ENCODE measurements at places on chromosomes 3 and 15.

DNA sequence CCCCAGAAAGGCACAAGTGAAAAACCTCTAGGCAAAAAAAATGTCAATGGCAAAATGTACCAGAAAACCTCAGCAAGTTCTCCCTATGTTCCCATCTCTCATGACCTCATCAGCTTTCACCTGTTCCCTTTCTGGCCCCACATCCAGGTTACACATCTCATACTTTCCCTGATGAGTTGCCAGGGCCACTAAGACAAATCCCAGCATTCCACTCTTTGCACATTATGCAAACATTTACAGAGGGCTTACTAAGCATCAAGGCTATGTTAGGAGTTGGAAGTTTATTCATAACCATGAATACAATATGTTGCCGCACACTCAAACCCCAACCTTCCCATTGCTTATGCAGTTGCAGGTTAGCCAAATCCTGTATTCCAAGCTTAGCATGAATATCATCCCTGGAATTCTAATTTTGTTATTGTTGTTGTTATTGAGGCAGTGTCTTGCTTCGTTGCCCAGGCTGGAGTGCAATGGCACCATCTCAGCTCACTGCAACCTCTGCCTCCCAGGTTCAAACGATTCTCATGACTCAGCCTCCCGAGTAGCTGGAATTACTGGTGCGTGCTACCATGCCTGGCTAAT, 129.3 kb upstream of the UBE2E2 start:
- no peak for DNase-seq

DNA sequence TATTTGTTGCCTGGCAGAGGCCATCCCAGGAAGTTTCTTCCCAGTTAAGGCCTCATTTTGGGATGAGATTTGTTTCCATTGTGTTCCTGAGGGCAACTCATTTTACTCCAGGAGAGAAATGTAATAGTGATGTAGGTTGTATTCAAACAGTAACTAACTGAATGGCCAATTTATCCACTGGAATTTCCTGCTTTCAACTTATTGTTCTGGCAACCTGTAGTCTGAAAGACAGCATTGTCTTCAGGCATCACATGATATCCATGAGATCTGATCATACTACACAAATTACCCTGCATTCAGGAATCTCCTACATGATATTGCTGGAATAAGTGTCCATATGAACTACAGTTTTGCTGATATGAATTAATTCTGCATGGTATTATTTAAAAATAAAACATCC, 79.5 kb upstream of the FGF7 start:
- DNase-seq: no peak

GRCh38 chr3:50237133-50237651, 1.2 kb downstream of the GNAI2 start:
- no peak for DNase-seq

DNA sequence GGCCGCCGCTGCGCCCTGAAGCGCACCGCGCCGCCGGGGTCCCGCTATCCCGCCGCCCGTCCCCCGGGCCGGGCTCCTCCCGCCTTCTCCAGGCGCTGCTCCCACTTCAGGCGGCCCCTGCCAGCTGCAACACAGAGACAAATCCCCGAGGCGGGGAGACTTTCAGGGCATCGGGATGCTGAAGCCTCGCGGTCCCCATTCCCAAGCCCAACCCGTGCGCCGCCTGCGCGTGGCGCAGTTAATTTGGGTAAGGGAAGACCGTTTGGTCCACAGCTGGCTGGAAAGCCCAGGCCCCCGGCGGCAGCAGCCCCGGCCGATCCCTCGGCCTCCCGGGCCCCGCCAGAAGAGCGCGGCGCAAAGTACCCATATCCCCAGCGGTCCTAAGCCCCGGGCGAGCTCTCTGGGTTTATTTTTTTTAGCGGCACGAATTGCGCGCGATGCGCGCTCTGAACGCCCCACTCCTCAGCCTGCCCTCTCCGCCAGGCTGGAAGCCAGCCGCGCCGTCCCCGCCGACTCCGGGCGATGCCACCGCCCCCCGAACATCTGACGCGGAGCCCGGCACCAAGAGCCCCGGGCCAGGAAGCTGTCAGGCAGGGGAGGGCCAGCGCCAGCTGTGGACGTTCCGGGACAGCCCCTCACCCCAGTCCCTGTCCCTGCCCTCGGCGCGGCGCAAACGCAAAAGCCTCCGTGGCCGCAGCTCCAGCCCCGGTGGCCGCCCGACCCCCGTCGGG, 517 bp downstream of the FBN1 start:
- DNase-seq: peak; percentile 58

DNA sequence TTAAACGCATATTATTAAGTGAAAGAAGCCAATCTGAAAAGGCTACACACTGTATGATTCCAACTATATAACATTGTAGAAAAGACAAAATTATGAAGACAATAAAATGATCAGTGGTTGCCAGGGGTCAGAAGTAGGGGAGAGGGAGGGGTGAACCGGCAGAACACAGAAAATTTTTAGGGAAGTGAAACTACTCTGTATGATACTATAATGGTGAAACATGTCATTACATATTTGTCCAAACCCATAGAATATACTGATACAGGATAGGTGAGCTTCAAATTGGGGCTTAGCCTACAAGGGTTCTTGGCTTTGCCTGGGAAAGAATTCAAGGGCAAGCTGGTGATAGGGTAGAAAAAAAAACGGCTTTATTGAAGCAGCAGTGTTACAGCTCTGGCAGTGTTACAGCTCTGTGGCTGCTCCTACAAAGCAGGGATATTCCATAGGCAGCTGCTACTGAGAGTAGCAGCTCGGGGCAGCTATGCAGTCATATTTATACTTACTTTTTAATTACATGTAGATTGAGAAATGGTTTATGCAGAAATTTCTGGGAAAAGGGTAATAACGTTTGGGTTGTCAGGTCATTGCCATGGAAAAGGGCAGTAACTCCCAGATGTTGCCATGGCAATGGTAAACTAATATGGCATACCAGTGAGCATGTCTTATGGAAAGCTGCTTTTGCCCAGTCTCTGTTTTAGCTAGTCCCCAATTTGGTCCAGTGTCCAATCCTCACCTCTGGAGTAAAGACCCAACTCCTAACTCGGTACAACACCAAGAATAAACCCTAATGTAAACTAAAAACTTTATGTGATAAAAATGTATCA, 125.1 kb upstream of the SLC25A36 start:
- peak; percentile 28 for DNase-seq

GRCh38 chr15:46091860-46092450, 457.1 kb downstream of the SQOR start:
- DNase-seq: no peak

DNA sequence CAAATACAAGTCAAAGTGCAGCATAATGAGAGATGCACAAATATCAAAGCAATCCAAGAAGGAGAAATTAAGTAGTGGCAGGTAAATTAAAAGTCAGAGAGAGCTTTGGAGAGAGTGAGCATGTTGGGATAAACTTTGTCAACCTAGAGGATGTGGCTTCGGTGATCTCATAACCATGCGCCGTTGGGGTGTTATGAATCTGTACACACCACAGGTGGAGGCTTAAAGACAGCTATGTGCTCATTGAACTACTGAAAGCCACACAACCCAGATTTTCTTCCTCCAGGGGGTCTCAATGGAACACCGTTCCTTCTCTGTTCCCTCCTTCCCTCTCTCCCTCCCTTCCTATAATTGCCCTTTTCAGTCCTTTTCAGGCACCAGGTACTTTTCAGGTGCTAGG, 52.0 kb downstream of the SUCNR1 start:
- no peak for DNase-seq

DNA sequence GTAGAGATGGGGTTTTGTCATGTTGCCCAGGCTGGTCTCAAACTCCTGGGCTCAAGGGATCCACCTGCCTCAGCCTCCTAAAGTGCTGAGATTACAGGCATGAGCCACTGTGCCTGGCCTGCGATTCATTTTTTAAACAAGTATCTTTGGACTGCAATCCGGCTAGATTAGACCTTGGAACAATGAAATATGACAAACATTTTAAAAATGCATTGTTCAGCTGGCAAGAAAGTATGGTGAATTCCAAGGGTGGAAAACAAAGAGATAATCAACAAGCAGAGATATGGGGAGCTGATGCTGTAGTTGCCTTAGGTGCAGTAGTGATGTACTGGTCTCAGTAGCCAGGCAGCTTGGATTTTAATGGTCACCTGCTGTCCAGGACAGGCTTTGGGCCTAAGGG, 95.8 kb upstream of the GOLGA8J start:
- no peak for DNase-seq

DNA sequence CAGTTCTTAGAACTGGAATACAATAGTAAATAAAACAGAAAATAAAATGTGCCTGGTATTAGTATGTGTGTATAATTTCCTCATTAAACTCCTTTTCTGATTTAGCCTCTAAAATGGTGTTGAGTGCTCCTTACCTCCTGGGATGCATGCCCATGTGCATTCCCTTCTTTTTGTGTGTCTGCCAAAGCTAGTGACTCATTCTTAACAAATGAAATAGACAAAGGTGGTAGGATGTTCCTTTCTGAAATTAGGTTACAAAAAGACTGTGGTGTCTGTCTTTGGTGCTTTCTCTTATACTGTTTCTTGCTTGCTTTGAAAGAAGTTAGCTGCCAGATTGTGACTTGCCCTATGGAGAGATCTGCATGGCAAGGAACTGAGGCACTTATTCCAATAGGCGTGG, 623.7 kb downstream of the GRM7 start:
- DNase-seq: no peak

DNA sequence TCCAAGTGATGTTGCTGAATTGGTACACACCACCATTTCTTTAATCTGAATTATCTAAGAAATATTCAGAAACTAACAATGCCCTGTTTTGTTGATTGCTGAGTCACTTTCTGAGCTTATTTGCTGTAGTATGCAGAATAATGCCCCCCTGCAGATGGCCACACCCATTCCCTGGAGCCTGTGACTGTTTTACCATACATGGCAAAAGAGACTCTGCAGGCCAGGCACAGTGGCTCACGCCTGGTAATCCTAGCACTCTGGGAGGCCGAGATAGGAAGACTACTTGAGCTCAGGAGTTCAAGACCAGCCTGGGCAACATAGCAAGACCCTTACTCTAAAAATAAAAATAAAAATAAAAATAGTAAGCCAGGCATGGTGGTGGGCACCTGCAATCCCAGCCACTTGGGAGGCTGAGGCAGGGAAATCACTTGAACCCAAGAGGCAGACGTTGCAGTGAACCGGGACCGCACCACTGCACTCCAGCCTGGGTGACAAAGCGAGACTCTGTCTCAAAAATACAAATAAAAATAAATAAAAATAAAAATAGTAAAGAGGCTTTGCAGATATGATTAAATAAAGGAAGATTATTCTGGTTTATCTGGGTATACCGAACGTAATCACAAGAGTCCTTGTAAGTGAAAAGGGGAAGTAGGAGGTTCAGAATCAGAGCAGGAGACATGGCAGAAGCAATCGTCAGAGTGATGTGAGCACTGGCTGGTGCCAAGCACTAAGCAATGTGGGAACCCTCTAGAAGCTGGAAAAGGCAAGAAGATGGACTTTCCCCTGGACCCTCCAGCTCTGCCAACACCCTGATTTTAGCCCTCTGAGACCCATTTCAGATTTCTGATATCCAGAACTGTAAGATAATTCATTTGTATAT, 19.0 kb downstream of the PCYT1A start:
- no peak for DNase-seq

DNA sequence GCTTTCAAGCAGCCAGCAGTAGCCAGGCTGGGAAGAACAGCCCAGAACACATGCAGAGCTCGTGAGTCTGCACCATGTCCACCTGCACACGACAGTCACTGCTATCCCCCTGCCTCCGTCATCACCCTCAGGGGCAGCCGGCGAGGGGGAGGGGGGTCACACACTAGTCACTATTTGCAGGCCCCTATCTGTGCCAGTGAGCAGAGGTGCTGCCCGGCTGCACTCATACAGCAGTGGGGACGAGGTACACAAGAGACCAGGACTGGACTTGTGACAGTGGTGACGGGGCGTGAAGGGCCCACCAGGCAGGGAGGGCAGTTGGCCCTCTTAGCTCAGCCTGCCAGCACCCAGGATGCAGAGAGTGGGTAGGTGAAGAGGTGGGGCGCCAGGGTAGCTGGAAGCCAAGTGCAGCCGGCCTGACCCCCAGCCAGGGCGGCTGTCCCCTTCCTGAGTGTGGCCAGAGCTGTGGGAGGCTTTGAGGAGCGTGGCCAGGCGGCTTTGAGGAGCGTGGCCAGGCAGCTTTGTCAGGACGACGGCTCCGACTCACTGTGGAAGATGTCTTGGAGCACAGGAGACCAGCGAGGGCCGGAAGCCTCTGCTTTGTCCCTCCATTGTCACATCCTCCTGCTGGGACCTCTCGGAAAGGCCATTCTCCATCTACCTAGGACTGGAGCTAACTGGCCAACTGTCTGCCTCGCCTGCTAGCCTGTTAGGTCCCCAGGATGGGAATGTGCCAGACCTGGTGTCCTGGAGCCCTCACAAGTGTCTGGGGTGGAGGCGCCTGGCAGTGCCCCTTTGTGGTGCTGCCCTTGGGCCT, 52.1 kb upstream of the FGD5 start:
- DNase-seq: peak; percentile 21

GRCh38 chr15:89098281-89098680, 10.0 kb downstream of the ABHD2 start:
- DNase-seq: no peak

GRCh38 chr3:87727783-87728182, 331.0 kb downstream of the CGGBP1 start:
- DNase-seq: no peak

- DNase-seq: no peak
Measured at GRCh38 chr3:138875754-138876664, 41.3 kb upstream of the PIK3CB start.

- no peak for DNase-seq
Measured at GRCh38 chr15:29556380-29556779, 265.9 kb downstream of the TJP1 start.

GRCh38 chr15:81589671-81590070, 215.7 kb upstream of the TMC3 start:
- no peak for DNase-seq

DNA sequence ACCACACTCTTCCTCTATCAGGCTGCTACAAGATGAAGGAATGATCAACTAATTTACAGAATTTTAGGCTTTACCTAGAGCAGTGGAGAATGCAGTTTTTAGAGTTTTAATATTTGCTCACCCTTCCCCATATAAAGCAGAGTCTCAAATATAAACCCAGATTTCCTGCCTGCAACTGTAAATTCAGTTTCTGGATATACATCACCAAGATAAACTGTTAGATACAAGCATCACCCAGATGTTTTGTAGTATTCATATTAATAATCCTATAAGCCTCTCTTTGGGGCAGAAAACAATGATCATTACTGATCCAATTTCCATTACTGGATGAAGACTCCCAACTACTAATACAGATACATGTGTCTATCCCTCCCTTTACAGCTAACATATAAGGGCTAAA, 205.9 kb downstream of the TNIK start:
- DNase-seq: no peak

- DNase-seq: no peak
Measured at GRCh38 chr3:45646051-45646585, 43.1 kb upstream of the SACM1L start.

GRCh38 chr15:70276401-70276800, 178.7 kb upstream of the TLE3 start:
- no peak for DNase-seq
